ENCODE measurements at places on chromosomes 7 and 10.
A peak's percentile ranks its signal among the peaks of the same experiment; 100 is the strongest.

GRCh38 chr7:36315309-36315944 lies 74.2 kb upstream of the ANLN start:
- DNase-seq: no peak

DNA sequence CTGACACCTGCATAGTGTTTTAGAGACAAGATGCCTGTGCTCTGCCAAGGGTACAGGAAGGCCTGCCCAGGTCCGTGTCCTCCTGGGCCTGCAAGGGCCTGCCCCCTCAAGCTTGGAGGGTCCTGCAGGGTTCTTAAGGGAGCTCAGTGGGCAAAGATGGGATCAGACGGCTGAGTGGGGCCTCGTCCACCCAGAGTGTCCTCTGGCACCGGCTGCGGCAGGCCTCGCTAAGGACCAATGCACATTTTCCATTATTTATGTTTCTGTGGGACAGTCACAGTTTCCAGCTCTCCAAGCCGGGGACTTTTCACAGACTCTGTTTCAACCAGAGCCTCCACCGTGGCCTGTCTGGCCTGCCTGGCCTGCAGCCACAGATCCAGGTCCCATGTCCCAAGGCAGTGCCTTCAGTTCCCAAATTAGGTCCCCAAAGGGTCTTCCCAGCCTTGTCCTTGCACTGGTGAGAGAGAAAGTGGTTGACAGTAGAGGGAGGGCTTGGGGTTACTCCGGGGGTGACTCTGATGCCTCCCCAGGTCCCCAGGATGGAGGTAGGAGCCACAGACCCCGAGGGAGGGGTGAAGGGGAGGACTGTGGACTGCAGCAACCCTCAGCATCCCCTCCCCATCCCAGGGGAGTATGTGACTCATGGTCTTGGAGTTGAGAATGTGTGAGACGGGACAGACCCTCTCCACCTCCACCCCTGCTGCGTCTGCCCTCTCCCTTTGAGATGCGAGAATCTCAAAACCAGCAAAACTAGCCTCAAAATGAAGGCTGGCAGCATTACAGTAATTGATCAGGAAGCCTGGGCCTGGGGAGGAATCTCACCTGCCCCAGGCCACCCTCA lies 14.8 kb downstream of the MYL10 start:
- peak; percentile 82 for DNase-seq

DNA sequence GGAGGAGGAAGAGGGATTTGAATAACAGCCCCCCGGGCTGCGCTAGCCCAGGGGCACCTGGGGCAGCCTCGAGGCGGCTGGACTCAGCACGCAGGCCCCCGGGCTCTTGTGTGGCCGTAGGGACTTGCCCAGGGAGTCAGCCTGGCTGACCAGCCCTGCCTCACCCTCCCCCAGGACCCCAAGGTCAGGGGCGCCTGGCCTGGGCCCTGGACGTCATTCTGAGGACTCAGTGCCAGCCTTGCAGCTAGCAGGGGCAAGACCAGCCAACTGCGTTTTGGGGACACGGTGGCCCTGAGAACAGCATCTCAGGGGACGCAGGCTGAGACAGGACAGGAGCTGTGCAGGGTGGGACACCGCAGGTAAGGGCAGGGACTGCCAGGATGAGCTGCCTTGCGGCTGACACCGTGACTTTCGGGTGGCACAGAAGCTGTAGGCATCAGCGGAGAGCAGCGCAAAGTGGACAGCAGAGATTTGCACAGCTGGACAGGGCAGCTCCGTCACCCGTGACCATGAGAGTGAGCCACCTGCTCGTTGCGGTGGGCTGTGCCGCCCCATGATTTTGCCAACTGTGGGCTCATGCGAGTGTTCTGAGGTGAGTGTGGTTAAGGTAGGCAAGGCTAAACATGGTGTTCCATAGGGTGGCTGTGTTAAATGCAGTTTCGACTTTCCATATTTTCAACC lies 48.1 kb upstream of the UBE3C start:
- no peak for DNase-seq

DNA sequence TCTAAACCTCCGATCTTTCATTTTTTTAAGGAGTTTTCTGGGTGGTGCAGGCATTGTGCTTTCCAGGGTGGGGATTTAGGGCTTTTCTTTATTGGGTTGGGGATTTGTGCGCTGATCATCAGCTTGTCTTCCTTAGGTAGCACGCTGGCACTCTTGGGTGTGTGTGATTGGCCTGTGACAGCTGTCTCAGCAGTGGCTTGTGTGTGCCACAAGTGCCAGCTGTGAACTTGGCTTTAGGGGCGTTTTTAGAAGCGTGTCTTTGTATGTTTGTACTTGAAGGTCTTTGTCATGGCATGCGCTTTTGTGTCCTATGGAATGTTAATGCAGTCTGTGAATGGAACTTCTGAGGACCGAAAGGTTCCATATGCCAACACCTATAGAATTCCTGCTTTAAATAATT lies 788 bp downstream of the AKAP9 start:
- peak; percentile 46 for DNase-seq

DNA sequence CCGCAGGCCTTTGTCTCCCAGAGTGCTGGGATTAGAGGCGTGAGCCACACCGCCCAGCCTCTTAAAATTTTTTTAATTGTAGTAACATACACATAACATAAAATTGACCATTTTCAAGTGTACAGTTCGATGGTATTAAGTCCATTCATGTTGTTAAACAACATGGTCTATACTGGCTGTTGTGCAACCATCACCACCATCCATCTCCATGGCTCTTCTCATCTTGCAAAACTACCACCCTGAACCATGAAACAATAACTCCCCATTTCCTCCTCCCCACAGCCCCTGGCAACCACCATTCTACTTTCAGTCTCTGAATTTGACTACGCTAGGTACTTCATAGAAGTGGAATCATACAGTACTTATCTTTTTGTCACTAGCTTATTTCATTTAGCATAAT lies 7.9 kb upstream of the ZFYVE27 start:
- DNase-seq: no peak

DNA sequence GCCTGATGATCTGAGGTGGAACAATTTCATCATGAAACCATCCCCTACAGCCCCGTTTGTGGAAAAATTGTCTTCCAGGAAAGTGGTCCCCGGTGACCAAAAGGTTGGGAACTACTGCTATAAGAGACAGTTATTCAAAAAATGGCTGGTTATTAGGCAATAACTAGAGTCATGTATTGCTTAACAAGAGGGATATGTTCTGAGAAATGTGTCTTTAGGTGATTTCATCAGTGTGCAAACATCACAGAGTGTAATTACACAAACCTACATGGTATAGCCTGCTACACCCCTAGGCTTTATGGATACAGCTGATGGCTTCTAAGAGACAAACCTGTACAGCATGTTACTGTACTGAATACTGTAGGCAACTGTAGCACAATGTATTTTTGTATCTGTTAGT lies 71.3 kb upstream of the CSTF2T start:
- no peak for DNase-seq

DNA sequence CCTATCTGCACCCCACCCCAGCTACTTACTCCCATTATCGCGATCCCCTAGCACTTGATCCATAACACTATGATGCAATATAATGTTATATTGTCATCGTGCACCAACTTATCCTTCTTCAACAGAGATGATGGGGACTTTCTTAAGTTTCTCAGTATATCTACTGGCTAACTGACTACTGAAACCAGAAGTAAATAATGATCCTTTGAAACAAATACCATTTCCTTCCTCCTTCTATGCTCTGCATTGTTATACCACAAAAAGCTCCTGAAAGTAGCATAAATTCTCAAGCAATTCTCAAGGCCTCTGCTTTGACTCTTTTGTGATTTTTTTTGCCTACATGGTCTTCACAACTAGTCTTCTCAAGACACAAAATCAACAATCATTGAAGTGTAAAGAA lies 68.9 kb downstream of the HTR7 start:
- DNase-seq: no peak

GRCh38 chr10:48931188-48931587 lies 8.5 kb downstream of the LRRC18 start:
- DNase-seq: no peak

DNA sequence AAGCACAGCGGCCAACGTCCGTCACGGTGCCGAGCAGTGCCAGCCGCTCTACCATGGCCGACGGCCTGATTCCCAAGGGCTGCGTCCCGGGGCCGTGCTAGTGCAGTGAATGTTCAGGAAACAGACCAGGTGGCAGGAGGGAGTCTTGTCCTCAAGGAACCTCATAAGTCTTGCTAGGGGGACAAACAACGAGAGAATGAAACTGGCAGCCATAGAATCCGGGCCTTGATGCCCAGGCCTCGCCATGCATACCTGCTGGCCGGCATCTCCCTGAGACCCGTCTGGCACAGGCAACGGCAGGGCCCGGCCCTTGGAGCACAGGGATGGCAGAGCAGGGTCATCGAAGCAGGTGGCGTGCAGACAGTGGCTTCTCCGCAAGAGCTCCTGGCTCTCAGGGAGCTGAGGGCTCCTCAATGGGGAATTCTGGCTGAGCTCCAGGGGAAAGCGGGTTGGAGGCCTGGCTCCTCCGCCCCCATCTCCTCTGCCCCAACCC lies 58.8 kb downstream of the DIP2C start:
- DNase-seq: no peak
